ENCODE measurements at places on chromosomes 5 and 9.

DNA sequence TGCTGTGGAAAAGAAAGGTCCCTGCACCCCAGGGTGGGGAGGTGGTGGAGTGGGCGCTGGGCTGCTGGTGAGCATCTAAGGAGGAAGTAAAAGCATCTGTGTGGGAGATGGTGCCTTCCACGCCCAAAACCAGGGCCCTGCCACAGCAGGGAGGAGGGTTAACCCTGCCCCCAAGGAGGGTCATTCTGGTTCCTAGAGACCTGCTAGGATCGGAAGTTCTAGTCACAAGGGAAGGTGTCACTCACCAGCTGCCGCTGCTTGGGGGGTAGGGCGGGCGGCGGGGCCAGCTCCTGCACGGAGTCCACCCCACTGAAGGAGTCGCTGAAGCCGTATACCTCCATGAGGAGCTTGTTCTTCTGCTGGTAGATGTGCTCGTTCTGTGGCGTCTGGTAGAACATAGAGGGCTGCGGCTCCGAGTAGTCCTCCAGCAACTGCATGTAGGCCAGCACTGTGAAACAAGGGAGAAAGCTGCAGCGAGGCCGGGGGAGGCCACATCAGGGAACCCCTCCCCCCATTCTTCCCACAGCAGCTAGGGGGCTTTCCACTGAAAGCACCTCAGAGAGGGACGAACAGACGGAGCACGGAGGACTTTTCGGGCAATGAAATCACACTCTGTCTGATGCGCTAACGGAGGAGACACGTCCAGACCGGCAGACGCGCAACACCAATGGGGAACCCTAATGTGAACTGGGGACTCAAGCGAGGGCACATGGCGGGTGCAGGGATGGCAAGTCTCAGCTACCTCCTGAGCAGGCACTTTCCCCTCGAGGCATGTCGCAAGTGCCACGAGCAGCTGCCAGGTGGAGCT, 76.4 kb downstream of the PRRT1B start:
- no peak for DNase-seq

DNA sequence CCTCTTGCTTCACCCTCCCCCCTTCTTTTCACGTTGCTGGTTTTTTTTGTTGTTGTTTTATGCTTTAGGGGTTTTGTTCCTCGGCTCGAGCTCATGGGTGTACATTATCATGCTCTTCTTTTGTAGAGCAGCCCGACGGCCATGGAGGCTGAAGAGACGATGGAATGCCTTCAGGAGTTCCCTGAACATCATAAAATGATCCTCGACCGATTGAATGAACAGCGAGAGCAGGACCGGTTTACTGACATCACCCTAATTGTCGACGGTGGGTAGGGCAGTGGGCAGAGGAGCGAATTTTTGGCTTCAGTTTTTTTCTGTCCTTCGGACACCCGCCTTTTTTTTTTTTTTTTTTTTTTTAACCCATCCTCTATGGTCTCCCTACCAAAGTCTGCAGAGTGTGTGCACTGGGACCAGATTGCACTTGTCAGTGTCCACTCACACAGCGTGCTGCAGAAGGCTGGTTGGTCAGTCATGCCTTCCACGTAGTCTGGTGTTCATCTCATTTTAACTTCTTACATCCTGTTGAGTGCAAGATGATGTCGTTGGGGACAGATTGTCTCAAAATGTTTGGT, 1.3 kb downstream of the ZNF131 start:
- peak; percentile 31 for DNase-seq

DNA sequence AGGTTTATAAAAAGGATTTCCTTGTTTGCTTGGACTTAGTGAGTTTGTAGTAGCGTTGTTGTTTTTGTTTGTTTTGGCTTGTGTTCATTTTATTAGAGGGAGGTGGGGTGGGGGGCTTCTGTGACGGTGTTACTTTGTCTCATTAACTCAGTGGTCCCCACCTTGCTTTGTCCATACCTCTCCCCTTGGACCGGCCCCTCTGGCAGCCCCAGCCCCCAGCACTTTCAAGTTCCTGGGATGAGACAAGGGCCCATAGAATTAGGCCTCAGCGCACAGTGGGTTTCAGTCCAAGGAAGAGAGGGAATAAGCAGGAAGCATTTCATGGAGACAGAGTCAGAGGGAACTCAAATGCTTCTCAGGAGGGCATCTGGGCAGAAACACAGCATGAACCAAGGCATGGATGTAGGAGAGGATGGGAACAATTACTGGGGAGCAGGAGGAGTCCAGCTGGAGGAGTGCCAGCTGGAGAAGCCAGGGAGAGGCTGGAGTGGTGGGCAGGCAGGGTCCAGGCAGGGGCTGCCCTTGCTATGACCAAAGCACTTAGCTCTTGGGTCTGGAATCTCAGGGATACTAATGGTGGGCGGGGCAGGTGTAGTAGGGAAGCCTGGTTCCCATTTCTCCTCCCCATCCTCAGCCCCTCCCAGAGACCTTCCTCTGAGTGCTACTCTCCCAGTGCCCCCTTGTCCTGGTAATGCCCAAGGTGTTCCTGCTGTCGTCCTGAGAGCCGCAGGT, 23.5 kb upstream of the ENHO start:
- no peak for DNase-seq

DNA sequence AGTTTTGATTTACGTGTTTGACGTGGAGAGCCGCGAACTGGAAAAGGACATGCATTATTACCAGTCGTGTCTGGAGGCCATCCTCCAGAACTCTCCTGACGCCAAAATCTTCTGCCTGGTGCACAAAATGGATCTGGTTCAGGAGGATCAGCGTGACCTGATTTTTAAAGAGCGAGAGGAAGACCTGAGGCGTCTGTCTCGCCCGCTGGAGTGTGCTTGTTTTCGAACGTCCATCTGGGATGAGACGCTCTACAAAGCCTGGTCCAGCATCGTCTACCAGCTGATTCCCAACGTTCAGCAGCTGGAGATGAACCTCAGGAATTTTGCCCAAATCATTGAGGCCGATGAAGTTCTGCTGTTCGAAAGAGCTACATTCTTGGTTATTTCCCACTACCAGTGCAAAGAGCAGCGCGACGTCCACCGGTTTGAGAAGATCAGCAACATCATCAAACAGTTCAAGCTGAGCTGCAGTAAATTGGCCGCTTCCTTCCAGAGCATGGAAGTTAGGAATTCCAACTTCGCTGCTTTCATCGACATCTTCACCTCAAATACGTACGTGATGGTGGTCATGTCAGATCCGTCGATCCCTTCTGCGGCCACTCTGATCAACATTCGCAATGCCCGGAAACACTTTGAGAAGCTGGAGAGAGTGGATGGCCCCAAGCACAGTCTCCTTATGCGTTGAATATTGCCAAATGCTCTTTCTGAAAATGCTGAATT, 850 bp downstream of the RRAGA start:
- DNase-seq = peak; percentile 46

GRCh38 chr9:27665136-27665535, 91.9 kb upstream of the C9orf72 start:
- DNase-seq = no peak

- DNase-seq = peak; percentile 13
These were observed 197.5 kb downstream of the ARHGEF28 start for GRCh38 chr5:73823508-73823925.
